Muscle of back (tissue), 13 donors: ENCODE measurements at places on chromosomes 3 and 15.

DNA sequence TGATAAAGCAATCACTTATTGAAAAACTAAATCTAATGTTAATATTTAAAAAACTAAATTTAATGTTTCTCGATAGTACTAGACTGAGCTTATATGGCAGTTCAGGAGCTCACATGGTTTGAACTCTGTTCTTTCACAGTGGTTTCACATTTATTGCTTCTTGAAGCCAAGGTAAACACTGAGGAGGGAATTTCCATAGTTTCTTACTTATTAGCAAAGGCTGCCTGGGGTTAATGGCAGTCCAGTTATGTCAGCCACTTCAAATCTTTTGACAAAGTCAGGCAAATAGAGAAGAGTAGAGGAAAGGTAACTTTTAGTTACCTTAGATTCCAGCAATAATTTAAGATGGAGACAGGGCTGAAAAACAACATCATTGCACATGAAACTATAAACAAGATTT is 831.5 kb downstream of the ROBO2 start:
- no peak for DNase-seq

DNA sequence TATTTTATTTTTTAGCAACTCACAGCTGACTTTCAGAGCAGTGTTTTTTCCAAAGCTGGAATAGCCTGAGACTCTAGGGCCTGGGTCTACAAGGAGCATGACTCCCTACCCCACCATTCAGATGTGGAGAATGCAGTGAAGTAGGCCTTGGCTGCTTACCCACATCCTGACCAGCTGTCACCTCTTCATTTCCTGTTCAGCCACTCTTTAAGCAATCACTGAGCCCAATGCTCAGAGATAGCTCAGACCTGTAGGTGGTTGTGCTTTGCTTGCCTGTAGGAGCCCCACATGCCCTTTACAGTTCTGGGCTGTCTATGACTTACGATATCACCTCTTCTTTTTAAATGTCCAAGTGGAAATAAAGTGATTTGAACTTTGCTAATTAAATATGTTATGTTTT is 148.1 kb downstream of the NEK11 start:
- no peak for DNase-seq

DNA sequence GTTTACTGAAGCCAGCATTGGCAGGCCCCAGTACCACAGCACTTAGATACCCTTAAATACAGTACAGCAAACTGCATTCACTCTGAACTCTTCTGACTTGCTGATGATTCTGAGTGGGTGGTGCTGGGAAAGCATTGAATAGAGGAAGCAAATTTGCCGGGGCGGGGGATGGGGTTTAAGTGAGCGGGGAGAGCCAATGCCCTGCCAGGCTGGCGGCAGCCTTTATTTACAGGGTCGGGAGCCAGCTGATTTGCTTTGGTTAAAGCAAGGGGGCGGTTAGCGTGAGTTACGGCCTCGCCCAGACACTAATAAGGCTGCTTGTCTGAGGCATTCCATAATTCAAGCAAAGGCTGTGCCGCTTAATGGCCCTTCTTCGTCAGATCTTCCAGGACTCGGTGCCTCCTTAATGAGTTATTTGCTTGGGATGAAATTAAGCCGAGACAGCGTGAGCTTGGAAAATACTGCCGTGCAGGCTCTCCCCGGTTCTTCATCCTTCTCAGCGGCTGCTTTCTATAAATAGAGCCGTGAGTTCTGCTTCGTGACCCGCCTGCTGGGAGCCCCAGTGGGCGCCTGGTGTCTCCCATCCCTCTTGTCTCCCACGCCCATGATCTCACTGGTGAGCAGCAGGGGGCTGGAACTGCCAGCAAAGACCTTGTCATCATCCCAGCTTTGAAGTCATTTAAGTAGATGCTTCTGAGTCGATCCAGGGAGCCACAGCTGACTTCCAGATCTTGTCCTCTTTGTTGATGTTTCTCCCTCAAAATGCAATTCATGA is 25.8 kb downstream of the SPSB4 start:
- DNase-seq: peak; percentile 48

- DNase-seq: no peak
Measured at GRCh38 chr3:157142315-157142714, 17.6 kb downstream of the CCNL1 start.

- no peak for DNase-seq
Measured at GRCh38 chr15:96687388-96688107, 357.0 kb downstream of the NR2F2 start.

- DNase-seq: no peak
Measured at GRCh38 chr3:11724615-11725339, 81.1 kb upstream of the VGLL4 start.

DNA sequence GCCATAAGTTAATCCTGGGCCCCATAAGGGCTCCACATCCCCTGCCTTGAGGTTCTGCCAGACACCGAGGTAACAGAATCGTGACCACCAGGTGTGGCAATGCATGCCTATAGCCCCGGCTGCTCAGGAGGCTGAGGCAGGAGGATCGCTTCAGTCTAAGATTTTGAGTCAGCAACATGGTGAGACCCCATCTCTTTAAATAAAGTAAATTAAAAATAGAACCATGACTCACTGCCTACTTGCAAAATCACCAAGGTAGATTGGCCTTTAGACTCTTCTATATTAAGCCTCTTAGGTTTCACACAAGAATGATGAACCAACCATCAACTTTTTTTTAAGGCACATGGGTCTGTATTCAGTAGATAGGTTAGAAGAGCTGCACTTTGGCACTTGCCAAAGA is 9.7 kb downstream of the WDR5B start:
- DNase-seq: no peak

DNA sequence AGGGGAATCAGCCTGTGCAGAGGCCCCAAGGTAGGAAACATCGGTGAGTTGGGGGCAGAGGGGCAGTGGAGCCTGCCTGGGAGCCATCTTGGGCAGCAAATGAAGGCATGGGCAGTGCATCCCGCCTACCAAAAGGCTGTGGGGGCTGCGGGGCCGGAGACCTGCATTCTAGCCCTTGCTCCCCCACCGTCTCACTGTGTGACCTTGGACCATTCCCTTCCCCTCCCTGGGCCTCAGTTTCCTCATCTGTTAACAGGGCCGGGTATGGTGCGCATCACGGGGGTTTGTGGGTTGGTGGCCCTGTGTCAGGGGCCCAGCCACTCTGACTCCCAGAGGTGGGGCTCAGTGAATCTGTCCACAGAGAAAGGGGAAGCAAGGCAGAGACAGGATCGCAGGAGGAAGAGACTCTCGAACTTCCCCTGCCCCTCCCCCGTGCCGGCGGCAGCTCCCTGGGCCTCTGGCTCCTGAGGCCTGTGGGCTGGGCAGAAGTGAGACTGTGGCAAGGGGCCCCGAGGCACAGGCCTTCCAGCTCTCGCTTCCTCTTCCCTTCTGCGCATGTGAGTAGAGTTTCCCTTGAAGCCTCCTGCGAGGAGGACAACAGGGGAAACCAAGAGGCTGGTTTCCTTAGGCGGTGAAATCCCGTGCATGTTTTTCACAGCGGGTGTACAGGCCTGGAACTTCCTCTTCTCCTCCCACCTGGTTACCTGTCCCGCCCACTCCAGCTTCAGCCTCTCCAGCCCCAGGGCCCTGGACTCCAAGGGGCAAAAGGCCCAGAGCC is 42.9 kb downstream of the IDH2 start:
- peak; percentile 78 for DNase-seq

DNA sequence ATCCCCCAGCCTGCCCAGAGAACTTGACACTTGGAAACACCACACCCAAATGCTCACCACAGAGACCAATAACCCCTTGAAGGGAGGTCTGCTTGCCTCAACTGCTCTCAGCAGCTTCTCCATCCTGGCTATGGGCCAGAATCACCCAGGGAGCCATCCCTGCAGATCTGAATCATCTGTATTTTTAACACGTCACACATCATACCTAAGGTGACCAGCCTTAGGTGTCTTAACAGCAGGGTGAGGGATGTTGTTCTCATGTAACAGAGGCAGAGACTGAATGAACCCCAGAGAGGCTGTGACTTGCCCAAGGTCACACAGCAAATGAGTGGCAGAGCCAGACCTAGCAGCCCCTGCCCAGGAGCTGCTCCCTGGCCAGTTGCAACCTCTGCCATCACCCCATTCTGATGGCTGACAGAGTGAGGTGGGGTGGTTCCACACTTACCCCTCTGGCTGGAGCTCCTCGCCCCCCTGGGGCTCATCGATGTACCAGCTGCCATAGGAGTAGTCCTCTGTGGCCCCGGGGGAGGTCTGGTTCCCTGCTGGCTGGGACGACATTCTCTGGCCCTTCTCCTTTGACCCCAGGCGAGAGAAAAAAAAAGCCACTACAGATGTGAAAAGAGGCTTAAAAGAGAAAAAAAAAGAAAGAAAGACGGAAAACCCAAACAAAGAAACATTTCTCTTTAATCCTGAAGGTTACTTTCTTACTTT is 722 bp downstream of the STRA6 start:
- no peak for DNase-seq

DNA sequence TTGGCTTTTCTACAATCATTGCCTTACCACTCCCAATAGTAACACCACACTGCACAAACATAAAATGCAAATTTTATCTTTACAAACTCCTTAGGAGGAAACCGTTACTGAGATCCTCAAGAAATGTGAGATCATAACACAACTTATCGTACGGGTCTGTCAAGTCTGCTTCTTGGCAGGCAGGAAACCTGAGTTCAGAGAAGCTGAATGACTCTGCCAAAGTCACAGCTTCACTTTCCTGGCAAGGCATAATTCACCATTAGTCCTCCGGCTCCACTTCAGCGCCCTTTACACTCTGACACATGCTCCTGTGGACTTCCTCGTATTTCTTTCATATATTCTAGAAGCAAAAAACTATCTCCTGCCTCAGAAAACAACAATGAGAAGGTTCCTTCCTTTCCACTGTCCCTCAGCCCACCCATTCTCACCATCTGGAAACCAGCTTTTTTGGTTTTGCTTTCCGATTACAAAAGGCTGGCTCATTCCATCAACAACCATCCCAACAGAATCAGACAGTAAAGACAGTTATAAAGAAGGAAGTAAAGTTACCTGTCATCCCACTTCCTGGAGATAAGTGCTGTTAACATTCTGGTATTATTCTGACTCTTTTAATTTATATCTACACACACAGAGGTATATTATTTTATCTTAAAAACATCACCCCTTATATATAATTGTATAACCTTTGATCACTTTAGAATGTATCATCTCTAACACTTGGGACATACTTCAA is 223.4 kb downstream of the STT3B start:
- DNase-seq: peak; percentile 15

GRCh38 chr3:172982736-172983364 is 158.2 kb downstream of the SPATA16 start:
- DNase-seq: peak; percentile 15

- no peak for DNase-seq
Measured at GRCh38 chr3:189100866-189101265, 70.9 kb upstream of the TPRG1 start.

DNA sequence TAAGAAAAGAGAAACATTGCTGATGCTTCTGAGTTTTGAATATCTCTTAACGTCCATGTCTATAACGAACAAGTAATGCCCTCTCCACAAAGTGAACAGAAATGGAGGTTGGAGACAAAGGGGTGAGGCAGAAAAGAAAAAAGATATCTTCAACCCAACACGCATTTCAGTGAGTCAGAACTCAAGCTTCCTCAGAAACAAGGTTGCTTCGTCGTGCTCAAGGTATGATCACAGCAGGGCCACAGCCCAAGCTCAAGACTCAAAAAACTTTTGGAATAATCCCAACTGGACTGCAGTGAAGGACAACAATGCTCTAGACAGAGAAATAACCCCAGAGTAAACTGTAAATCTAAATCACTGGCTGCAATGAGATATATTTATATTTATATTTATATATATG is 18.9 kb downstream of the WNT5A start:
- DNase-seq: no peak

DNA sequence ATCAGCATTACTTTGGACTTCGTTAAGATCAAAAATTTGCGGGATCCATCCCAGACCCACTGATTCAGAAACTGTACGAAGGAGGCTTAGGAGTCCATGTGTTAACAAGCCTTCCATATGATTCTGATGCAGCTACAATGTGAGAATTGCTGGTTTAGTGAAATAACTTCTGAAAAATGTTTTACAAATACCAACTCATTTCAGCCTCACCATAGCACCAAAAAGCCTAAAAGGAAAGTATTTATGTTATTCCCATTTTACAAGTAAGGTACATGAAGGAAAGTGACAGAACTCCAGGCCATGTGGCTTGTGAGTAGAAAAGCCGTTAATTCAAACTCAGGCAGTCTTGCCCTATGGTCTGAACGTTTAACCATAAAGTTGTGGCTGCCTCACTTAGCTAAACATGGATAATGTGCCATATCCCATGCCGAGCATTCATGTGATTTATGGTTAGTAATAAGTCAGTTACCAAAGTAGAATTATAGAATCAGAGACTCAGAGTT is 1.5 kb upstream of the IGSF10 start:
- DNase-seq: no peak

DNA sequence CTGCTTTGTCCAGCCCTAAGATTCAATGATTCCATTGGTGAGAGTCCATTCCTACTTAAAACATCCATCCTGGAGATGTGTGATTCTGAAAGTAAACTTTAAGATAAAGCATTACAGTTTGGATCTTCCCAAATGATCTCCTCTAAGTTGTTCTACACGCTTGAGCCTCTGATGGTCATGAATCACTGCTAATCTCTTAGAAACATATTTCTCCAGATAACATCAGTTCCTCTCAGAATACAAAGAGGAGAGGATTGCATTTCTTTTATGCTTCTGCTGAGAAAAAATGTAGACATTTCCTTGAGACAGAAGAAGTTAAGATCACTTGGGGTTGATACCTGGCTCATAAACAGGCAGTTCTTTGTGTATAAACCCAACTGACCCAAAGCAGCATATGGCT is 281.2 kb upstream of the DPH6 start:
- no peak for DNase-seq

GRCh38 chr3:107641572-107642307 is 119.0 kb downstream of the BBX start:
- no peak for DNase-seq

DNA sequence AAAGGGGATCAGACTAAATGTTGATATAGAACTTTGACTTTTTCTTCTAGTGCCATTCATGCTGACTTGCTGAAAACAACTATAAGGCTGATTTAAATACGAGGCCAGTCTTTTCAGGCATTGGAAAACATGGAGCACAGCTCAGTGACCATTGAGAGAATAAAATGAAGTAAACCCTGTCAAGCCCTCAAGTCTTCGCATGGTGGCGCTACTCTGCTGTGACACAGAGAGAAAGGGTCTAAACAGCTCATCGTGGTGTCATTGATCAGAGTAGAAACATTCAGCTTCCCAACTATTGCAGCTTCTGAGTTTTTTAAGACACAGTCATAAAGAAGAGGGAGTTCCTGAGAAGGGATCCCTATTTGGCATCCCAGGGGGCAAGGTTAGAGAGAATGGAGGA is 716.2 kb downstream of the DIPK2A start:
- no peak for DNase-seq
